Hepatic stellate cell (primary cell): ENCODE measurements at places on chromosomes 6 and 20.

- no peak for DNase-seq
Observed at GRCh38 chr6:36867471-36868224, 7.0 kb downstream of the PPIL1 start.

DNA sequence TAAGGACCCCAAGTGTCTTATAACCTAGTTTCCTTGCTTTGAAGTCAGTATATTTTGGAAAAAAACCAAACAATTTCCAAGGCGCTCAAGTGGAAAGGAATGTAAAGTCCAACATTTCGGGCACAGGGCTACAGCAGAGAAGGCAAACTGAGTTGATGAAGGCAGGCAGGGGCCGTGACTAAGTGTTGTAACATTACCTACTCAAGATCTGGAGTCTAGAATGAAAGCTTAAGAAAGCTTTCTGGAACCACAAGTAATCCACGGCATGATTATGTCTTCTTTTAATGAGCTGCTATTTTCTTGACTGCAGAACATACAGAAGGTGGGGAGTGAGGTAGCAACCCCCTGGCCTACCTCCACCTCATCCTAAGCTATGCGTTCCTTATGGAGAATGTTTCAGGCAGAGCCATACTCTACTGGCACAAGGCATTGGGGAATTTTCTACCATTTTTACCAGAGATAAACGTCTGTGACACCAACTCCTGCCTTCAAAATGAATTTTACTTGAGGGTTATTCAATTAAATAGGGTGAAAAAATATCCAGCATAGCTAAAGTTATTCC, 4.3 kb downstream of the PPP1R10 start:
- no peak for DNase-seq

DNA sequence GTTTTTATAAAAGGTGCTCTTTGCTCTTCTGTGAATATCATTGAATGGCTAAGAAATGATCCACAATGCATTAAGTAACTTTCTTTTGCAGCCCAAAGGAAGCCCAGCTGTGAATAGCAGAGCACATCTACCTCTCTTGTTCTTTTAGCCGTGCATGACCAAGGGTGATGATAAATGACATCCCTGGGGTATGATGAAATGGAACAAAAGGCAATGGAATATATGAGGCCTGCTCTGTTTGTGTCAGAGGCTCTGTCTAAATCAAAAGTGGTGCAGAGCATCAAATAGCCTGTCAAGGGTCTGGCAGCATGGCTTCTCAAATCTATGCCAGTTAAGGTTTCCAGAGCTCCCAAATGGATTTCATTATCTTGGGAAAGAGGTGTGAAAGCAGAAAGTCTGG, 362.6 kb upstream of the RNF217 start:
- no peak for DNase-seq

GRCh38 chr6:79385893-79386292, 151.3 kb downstream of the LCA5 start:
- no peak for DNase-seq

DNA sequence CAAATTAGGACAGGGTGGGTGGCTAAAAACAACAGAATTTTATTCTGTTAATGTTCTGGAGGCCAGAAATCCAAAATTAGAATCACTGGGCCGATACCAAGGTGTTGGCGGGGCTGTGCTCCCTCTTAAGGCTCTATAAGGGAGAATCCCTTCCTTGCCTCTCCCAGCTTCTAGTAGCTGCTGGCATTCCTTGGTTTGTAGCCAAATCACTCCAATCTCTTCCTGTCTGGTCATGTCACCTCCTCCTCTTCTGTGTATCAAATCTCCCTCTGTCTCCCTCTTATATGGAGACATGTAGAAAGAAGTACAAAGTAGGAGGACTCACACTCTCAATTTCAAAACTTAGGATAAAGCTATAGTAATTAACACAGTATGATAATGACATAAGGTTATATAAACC, 102.9 kb upstream of the SIRPA start:
- DNase-seq: no peak

- no peak for DNase-seq
Observed at GRCh38 chr20:58081846-58082245, 146.6 kb downstream of the ANKRD60 start.

GRCh38 chr20:56467968-56468315, 485 bp upstream of the RTF2 start:
- DNase-seq: no peak

DNA sequence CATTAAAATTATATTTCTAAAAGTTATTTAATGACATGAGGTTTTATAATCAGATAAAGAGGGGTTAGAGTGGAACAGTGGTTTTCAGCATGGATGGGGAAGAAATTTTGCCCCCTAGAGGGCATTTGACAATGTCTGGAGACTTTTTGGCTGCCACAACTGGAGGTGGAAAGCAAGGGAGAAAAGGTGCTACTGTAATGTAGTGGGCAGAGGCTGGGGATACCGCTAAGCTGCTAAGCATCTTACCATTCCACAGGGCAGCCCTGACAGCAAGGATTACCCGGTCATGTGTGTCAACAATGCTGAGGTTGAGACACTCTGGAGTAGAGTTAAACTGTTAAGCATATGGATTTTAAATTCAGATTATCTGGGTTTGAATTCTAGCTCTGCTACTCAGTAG, 52.9 kb upstream of the FABP7 start:
- DNase-seq: no peak

DNA sequence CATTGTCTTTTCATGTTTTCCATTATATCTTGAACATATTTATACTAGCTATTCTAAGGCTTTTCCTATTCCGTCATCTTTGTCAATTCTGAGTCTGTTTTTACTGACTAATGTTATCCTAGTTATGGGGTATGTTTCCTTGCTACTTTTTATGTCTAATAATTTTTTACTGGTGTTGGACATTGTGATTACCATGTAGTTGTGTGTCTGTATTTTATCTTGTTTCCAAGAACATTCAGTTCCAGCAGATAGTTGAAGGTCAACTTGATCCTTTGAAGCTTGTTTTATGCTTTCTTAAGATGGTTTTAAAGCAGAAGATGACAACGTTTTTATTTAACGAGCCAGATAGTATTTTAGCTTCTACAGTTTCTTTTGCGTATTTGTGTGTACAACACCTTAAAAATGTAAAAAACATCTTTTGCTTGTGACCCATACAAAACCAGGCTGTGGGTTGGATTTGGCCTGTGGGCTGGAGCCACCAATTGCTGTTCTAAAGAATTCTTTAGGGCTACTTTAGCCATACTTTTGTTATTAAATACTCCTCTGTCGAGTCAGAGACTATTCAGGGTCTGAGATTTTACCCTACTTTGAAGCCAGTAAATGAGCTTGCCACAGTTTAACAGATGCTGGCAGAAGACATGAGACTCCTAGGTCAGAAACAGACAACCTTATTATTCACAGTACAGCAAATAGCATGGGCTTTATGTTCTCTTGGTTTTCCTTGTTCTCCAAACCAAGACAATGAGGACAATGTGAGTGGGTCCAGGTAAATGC, 38.7 kb upstream of the REV3L start:
- no peak for DNase-seq

DNA sequence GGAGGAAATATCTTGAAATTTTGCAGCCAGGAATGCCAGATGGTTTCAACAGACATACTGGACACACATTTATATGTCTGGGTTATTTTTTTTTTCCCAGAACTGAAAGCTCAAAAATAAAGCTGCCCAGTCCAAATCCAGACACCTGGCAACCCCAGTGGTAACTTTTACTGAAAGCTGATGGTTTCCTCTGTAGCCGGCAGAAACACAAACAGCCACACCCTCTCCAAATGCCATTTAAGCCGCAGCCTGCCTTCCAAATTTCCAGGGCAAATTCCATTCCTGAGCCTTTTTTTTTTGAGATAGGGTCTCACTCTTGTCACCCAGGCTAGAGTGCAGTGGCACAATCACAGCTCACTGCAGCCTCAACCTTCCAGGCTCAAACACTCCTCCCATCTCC, 6.5 kb upstream of the PREX1 start:
- no peak for DNase-seq

- DNase-seq: peak; percentile 53
Observed at GRCh38 chr20:49276161-49276960, 1.5 kb downstream of the ZNFX1 start.

GRCh38 chr20:10660661-10661060, 13.1 kb downstream of the JAG1 start:
- no peak for DNase-seq

DNA sequence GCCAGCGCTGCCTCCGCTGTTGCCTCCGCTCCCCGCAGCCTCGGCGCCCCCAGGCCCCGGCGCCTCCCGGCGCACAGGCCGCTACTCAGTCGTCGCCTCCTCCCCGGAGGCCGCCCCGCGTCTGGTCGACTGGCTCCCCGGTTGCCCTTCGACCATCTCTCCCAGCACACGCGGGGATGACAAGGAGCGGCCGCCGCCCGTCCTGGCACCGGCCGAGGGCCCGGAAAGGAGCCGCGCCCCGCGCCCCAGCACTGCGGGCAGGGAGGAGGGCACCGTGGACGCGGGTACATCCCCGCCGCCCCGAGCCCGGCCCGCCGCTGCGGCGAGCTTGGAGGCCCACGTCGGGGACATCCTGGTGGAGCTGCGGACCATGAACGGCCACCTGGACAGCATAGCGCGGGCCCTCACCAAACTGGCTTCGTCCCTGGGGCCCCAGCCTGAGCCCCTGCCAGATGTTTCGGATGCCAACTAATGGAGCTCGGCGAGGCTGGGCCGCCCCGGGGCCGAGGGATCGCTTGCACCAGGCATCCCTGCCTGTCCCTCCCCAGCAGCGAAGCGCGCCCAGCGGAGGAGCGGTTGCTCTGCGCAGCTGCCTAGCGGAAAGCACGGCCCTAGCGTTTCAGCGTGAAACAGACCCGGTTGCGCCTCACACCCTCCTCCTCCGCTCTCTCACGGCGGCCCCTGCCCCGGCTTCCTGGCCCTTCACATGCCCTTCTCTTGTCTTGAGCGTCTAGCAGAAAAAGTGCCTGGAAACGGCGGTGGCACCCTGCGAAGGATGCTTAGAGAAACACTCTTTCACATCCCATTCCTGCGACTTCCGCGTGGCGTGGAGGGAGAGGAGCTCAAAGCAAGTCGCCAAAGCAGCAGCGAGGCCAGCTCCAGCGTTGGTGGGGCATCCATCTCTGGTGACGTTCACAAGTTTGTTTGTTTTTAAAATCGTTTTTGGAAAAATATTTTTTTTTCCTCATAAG, 285.8 kb upstream of the SUPT3H start:
- peak; percentile 44 for DNase-seq

DNA sequence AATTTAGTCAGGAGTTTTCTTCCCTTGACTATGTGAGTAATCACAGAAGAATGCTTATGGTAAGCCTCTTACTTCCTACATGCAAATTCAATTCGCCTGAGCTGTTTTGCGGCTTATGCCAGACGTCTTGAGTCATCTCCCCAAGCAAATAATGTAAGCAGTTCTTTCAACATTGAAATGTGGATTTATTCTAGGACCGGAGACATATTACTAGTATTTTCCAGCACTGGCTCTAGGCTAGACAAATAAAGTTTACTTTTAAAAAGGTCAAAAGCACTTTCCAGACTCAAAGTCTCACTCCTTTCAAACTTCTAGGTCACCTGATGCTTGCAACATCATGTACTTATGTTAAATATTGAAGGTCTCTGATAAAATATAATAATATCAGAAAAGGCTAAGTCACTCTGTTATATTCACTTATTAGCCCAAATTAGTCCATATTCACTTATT, 38.1 kb upstream of the NOX3 start:
- peak; percentile 70 for DNase-seq

GRCh38 chr20:23059846-23060245, 10.4 kb upstream of the THBD start:
- no peak for DNase-seq

DNA sequence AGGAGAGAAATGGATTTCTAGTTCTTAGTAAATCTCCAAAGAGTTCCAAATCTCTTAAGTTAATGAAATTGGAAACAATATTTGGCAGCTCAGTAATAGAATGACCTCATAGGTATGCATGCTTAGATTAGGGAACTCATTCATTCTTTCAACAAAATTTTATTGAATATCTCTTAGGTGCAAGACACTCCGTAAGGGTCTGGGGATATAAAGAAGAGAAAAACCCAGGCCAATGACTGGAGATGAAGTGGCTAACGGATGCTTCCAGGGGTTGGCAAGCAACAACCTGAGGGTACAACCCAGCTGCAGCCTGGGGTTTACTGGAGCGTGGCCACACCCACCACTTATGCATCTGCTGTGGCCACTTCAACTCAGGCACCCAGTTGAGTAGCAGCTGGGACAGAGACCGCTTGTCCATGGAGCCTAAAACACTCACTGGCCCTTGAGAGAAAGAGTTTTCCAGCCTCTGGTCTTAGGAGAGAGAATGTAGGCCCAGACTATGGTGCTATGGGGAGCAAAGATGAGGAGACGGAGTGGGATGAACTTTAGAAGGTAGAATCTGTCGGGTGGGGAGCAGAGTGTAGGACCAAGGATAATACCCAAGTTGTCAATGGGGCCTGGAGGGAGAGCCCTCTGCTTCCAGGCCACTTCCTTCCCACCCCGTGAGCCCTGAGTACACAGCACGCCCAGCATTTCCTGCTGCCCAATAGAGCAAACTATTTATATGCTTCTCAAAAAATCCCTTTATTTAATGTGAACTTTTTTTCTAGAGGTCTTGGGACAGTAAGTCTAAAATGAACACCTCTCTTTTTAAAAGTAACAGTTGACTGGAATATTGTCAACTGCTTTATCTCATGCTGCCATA, 46.8 kb upstream of the PXDC1 start:
- DNase-seq: no peak

GRCh38 chr6:56357616-56358373, 110.4 kb upstream of the COL21A1 start:
- no peak for DNase-seq

DNA sequence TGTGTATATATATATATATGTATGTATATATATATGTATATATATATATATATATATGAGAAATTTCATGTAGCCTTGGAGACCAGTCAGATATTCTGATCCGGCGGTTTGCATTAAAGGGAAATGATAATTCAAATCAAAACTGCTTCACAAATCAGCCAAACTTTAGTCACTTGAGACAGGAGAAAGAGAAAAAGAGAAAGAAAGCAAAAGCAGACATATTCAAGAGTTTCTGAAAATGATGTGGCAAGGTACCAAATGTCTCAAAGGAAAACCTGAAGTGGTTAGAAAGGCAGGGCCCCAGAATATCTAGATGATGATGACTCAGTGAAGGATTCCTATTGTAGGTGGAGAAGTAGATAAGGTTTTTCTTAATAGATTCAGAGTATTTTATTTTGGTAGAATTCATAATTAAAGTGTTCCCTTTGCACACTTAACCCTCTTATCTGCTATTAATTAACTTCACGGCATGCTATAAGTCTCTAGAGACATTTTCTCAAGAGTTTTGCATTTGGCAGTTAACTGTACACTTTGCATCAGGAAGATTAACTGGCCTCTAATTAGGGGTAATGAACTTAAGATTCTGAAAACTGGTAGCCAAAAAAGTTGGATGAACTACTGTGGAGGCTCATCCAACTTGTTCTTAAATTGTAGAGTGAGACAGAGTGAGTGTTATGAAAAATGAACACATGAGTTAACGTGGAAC, 50.1 kb upstream of the ASF1A start:
- no peak for DNase-seq

DNA sequence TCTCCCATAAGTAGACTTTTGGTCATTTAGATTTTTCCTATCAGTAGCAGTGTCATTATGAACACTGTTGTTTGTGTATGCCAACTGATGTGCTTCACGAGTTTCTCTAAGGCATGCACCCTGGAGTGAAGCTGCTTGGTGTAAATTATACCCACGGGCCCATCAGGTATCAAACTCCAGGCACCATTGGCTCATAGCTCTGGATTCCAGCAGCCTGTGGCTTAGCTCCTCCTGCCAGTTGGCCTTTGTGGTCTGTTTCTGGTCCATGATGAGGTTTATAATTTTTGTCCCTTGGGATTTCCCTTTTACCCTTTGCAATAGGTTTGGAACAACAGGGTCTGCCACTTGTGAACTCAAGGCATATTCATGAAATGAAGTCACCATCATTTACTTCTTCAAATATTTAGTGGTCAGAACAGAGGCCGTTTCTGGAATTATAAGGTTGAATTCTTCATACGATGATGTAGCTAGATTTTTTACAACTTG, 350.5 kb downstream of the PRL start:
- peak; percentile 88 for DNase-seq
